ENCODE measurements at places on chromosomes 12 and 14. TPM values are rescaled to one million over a fixed set of nuclear protein-coding genes. Genes with fewer than 3 reads are reported as not detected.
A peak's percentile ranks its signal among the peaks of the same experiment; 100 is the strongest.

DNA sequence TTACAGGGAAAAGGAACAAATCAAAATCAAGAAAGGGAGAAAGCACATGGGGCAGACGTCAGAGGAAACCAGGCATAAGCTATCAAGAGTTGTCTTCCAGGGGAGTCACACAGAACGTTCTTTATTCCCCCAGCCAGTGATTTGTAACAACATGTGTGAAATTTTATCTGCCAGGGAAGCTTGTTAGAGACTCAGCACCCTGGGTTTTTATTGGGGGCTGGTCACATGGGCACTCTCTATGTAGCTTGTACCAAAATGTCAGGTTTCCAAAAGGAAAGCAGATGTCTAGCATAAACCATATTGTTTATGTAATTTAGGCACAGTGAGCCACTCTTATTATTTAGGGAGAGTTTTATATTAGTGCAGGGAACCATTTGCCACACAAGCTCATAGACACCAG is 440.4 kb upstream of the DCN start:
- no peak for DNase-seq

- no peak for DNase-seq
Measured at GRCh38 chr12:71958993-71959578, 20.4 kb downstream of the TPH2 start.

DNA sequence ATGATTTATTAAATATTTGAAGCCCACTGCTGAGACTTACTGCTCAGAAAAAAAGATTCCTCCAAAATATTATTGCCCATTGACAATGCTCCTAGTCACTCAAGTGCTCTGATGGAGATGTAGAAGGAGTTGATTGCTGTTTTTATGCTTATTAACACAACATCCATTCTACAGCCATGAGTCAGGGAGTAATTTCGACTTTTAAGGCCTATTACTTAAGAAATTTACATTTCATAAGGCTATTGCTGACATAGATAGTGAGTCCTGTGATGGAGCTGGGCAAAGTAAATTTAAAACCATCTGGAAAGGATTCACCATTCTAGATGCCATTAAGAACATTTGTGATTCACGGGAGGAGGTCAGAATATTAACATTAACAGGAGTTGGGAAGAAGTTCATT is 5.2 kb downstream of the KCNJ8 start:
- no peak for DNase-seq

- no peak for DNase-seq
Measured at GRCh38 chr14:67002994-67003753, 186.1 kb upstream of the GARIN2 start.

- DNase-seq = no peak
Measured at GRCh38 chr12:25320123-25321006, 69.6 kb upstream of the KRAS start.

DNA sequence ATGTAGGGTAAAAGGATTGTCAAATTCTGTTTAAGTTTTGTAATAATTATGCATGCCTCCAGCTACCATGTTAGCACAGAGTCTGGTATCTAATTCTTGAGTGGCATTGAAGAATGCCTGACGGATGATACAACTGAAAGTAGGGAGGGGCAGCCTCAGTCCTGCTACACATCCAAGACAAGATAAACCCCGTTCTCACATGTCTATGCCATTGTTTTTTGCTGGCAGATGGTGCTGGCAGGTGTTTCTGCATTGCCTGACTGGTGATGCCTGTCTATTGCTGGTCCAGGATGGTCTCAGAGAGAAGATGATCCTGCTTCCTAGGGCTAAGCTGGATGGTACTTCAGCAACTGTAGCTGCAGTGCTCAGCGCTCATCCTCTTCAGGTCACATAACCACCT is 245.8 kb upstream of the NAV3 start:
- no peak for DNase-seq

DNA sequence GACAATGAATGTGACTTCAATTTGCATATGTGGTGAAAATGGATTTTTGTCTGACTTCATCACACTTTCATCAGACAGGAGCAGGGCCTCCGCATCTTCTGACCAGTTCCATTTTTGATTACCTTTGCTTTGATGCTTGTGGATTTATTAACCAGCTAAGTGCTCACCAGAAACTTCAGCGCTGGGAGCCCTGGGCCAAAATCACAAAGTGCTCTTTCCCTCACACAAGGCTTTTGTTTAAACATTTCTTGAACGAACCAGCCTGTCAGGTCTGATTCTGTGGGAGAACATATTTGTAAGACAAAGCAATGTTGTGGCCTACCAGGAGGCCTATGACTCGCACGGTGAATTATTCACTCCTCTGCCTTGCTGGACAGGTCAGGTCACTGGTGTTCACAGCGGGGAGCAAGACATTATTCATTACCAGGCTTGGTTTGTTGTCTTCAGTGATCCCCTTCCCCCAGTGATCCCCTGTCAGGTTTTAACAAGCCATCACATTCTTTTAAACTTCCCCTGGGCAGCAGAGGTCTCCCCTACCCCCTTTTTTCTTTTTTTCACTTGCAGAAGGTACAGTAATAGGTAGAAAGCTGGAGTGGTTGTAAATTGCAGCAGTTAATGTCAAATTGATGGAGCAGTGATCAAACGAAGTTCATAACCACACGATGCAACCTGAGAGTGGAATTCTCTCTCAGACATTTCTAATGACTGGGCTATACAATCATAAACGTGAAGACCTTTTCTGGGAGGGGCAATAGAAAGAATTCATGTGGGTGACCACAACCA is 167.5 kb upstream of the PRICKLE1 start:
- no peak for DNase-seq

DNA sequence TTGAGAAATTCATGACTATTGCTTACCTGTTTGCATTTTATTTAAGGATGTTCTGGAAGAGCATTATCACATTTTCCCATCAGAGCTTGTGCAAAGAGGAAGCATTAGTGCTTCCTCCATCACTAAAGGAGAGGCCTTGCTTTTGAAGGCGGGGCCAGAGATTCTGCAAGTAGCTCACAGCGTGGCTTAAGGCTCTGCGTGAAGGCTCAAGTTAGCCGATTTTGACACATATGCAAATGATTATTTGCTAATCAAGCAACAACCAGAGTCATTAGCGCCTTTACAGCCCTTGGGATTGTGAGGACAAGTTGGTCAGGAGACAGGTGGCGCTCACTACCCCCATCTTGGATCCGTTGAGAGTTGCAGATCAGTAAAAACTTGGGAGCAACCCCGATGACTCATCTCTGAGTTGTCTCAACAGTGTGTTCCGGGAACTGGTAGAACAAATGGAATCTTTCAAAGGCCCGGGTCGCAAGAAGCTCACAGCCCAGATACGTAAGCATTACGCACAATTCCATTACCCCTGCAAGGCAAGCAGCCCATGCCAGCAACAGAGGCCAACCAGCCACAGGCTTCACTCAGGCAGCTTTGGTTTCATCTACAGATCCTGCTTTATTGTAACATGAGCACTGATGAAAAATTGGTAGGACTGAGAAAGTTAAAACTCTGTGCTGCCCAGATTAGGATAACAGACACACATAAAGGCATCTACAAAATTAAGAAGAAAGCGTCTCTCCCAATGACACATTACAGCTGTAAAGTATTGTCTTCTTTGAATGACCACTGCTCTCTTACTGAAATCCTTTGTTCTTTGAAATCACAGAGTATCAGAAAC is 34.9 kb upstream of the SPTSSA start:
- peak; percentile 82 for DNase-seq

DNA sequence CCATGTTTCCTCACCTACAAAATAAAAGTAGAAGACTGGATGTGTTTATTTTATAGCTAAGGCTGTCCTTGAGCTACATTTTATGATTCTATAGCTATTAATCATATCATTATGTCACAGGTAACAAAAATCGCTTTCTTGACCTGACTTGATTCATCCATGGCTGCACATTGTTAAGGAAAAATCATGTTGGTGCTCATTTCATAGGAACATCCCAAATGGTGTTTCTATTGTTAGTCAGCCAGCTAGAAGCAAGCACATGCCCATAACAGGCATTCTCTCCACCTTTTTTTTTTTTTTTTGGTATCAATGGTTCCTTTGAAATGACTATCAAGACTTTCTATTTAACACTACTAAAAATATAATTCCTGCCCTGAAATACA is 45.3 kb upstream of the PTHLH start:
- no peak for DNase-seq

DNA sequence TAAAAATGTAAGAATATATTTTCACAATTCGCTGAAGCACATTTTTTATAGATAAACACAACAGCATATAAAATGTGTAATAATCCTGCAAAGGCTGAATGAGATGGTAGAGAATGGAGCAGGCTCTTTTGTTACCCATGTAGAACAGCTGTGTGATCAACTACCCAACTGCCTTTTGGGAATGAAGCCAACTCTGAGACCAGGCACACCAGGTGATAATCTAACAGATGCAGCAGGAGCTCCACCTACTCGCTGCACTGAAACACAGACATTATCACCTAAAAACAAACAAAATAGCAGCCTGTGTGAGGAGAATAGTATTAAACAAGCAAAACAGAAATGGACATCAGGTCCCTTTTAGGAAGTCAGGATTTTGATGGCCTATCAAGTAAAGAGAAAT is 183.3 kb downstream of the CCDC59 start:
- DNase-seq = no peak

DNA sequence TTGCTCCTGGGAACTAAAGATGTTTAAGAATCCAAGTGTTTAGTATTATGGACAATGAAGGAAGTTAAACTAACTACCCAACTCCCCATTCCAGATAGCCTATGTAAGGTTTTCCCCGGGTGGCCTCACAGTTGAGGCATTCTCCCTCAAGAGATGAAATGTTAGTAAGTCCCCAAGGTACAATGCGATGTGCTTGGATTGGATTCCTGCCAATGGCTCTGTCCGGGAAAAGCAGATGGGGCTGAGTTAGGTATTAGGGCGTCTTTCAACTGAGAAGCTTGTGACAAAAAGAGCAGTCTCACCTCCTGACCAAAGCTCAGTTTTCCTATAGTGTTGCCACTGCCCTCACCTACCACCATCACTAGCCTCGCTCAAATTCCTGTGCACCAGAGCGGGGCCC is 64.8 kb upstream of the E2F7 start:
- DNase-seq = no peak

DNA sequence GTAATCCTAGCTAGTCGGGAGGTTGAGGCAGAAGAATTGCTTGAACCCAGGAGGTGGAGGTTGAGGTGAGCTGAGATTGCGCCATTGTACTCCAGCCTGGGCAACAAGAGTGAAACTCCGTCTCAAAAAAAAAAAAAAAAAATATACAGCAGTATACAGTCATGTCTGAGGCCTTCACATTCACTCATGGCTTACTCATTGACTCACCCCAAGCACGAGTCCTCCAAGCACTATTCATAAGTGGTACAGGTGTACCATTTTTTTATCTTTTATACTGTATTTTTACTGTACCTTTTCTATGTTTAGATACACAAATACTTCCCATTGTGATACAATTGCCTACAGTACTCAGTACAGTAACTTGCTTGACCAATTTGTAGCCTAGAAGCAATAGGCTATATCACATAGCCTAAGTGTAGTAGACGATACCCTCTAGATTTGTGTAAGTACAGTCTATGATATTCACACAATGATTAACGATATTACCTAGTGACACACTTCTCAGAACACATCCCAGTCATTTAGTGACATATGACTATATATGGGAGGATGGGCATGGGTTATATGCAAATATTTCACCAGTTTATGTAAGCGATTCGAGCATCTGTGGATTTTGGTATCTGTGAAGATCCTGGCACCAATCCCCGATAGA is 12.2 kb downstream of the LLPH start:
- DNase-seq = no peak

DNA sequence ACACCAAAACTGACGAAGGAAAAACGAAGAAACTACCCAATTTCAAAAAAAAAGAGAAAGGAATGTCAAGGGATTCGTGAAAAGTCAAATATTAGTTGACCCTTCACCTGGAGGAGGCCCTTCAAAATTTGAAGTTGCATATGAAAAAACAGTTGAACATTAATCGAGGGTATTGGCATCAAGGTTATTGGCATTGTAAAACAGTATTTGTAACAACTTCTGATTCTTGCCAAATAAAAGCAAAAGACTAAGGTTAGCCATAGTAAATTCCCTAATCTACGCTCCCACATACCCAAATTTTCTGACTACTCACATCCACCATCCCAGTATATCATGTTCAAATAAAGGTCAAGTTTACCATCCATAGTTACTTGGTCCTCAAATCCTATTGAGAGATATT is 118.6 kb downstream of the TMTC1 start:
- no peak for DNase-seq

DNA sequence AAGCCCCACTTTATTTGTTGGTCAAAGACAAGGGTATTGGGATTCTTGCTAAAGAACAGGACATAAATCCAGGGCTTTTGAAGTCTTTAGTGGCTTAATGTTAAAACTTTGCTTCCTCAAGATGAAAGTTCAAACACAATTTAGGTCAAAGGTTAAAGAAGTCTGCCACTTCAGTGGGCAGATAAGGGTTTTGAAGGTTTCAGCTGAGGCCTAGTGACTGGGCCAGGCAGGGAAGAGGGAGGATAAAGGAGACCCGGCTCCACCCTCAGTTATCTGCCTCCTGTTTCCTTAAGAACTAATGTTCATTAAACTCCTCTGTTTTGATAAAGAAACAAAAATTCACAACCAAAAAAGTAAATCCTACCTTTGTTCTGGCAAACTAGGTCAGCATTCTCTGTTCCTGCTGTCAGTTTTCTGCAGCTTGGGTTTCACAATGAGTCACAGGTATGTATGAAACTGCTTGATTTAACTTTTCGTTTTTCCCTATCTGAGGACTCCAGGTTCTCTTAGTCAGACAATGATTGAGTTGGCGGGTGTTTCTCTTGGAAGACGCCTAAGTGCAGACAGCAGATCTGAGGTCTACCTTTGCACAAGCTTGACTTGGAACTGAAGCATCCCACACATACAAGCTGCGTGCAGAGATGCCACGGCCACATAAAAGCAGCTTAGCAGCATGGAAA is 208.3 kb downstream of the EXOC5 start:
- DNase-seq = no peak

GRCh38 chr12:122840580-122841513 is 5.6 kb downstream of the HIP1R start:
- DNase-seq = no peak

DNA sequence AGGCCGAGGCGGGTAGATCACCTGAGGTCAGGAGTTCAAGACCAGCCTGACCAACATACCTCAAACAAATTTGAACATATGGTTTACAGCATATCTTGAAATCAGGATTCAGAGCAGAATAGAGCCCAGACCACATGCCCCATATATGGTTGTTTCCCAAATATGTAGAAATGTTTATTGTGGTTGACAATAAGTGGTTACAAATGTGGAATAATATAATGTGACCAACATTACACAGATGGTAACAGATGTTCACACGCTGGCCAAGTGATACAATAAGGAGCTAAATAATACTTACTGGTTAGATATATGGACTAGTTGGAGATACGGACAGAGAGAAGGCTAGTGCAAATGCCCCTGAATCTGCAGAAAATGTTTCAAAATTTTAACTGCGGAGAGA is 85.3 kb downstream of the MAPKAPK5 start:
- no peak for DNase-seq

- DNase-seq = no peak
Measured at GRCh38 chr12:11797317-11797913, 147.9 kb downstream of the ETV6 start.

The HCAR2 gene
- total RNA-seq = 6.3 TPM

The PPP1R36 gene
- total RNA-seq = 0.59 TPM

The GLIPR1L2 gene
- total RNA-seq = 0.20 TPM

The TIGAR gene
- 4.4 TPM for total RNA-seq

The KIF21A gene
- 56.6 TPM for total RNA-seq

The UNC79 gene
- under 0.01 TPM for total RNA-seq

The OR4N2 gene
- not detected for total RNA-seq

The PLXNC1 gene
- 9.6 TPM for total RNA-seq

The TBC1D30 gene
- total RNA-seq = 3.9 TPM

The RNASE3 gene
- not detected for total RNA-seq

Data from tibial nerve (tissue), 4 donors.